ENCODE measurements at places on chromosomes 7 and 10.

GRCh38 chr10:49080071-49080470, 35.3 kb downstream of the VSTM4 start:
- DNase-seq = no peak

DNA sequence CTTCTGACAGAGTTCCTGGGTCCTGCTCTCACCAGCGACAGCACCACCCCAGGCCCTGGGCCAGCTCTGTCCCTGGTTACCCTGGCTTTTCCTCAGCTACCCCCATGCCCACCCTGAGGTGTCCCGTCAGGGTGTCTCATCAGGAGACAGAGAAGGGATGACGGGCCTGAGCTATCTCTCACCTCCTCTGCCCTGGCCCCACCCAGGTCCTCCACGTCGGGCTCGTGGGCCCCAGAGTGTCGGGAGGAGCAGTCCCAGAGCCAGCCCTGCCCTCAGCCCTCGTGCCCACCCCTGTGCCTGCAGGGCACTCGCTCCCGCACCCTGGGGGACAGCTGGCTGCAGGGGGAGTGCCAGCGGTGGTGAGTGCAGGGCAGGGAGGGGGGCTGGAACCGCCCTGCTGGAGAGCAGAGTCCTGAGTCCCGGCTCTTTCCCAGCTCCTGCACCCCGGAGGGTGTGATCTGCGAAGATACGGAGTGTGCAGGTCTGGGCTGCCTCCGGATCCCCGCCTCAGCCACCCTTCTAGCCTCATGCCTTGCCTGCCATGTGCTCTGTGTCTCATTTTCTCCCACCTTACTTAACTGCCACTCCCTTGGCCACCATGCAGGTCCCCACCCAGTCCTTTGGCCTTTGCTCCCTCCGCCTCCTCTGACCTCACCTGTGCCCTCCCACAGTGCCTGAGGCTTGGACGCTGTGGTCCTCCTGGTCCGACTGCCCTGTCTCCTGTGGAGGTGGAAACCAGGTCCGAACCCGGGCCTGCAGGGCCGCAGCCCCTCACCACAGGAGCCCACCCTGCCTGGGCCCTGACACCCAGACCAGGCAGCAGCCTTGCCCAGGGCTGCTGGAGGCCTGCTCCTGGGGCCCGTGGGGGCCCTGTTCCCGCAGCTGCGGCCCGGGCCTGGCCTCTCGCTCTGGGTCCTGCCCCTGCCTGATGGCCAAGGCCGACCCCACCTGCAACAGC, 16.7 kb upstream of the ZNF862 start:
- no peak for DNase-seq

- DNase-seq = no peak
Measured at GRCh38 chr7:22574754-22575520, 74.9 kb upstream of the STEAP1B start.

- DNase-seq = no peak
Measured at GRCh38 chr10:49177391-49178355, 10.5 kb downstream of the TMEM273 start.

DNA sequence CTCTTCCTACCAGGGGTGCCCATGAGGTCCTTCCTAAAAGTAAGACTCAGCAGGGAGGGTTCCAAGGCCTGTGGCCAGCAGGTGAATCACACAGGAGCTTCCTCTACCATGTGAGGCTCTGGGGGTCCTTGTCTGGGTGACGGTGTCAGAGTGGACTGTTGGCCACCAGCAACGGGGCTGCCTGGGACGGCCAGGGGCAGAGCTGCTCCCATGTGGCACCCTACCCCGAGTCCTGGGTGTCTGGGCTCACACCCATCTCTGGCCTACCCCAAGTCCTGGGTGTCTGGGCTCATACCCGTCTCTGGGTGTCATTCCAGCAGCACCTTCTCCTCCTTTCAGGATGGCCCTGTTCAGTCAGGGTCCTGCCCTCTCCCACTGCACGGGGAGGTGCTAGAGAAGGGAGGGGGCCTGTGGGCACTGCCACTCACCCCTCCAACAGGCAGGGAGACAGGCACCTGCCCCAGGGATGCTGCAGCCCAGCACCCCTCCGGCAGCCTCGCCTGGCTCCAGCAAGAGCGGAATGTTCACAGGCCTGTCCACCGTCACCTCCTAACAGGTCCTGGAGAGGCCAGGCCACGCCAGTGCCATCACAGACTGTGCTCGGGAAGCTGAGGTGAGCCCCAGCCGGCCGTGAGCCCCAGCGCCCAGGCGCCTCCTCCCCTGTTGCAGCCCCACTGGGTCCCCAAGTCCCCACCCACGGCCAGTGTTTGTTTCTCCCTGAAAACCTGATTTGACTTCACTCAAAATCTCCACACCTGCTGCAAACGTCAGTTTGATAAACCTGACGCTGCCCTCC, 143.7 kb downstream of the PTPRN2 start:
- no peak for DNase-seq

- no peak for DNase-seq
Measured at GRCh38 chr7:140155428-140155827, 21.4 kb downstream of the KDM7A start.

GRCh38 chr7:22447008-22447407, 53.0 kb downstream of the STEAP1B start:
- no peak for DNase-seq

GRCh38 chr7:12713625-12714378, 26.4 kb downstream of the ARL4A start:
- no peak for DNase-seq

GRCh38 chr7:35454575-35455385, 200.9 kb upstream of the TBX20 start:
- no peak for DNase-seq

GRCh38 chr7:147069771-147070170, 953.2 kb downstream of the CNTNAP2 start:
- DNase-seq = no peak

GRCh38 chr7:82729172-82730030, 285.8 kb upstream of the CACNA2D1 start:
- DNase-seq = peak; percentile 62

DNA sequence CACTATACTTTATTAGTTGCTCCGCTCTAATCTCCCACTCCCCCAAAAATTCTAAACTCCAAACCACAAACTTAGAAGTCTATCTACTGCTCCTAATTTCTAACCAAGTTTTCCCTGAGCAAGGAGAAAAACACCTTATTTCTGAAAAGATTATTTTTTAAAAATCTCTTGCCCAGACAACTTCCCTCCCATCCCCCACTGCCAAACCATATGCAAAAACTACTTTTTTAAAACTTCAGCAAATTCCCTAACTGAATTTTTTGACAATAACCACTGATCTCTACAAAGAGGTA, 1.9 kb downstream of the UBE2H start:
- no peak for DNase-seq

GRCh38 chr7:135177028-135177696, 6.7 kb upstream of the CYREN start:
- DNase-seq = no peak

- DNase-seq = no peak
Measured at GRCh38 chr10:17365402-17365801, 89.0 kb downstream of the ST8SIA6 start.

DNA sequence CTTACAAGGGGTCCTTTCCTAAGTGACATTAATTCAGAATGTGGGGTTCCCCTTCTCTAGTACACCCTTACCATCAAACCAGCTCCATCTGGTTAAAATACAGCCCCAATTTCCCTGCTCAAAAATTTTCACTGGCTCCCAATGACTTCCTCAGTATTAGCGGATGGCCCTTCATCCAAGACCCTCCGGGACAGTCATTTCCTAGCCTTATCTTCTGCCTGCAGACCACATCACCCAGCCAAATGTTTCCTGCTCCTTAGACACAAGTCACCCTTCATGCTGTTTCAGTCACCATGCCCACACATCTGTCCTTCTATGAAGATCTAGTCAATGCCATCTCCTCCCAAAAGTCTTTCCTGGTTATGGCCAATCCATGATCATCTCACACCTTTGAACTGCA, 45.2 kb downstream of the PARD3 start:
- no peak for DNase-seq

DNA sequence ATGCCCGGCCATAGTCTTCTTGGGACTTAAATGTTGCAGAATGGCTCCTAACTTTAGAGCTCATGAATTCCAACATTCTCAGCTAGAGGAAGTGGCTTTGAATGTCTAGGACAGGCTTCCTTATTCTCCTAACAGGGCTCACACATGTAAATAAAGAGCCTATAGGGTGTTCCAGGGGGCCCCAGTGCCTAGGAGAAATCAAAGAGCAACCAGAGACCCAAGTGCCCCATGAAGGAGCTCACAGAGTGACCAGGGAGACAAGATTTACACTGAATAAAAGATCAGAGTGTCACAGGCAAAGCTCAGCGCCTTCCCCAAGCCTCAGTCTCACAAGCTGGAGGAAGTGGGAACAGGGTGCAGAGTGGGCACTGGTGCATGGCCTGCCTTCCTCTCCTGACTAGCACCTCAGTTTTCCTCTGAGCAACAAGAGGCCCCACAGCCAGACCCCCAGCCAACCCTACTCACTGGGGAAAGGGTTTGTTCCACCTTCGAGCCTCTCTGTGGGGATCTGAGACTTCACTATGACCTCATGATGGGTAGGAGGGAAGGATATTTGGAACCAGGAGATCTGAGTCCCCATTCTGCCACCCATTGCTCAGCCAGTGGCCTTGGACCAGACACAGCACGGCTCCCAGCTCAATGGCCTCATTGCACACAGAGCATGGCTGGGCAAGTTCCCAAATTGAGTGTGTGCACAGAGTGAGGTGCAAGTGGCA, 16.0 kb downstream of the TMEM273 start:
- DNase-seq = no peak

- DNase-seq = no peak
Measured at GRCh38 chr10:124563320-124564040, 101.9 kb downstream of the LHPP start.

GRCh38 chr10:108561649-108562048, 1361.7 kb downstream of the XPNPEP1 start:
- DNase-seq = no peak

DNA sequence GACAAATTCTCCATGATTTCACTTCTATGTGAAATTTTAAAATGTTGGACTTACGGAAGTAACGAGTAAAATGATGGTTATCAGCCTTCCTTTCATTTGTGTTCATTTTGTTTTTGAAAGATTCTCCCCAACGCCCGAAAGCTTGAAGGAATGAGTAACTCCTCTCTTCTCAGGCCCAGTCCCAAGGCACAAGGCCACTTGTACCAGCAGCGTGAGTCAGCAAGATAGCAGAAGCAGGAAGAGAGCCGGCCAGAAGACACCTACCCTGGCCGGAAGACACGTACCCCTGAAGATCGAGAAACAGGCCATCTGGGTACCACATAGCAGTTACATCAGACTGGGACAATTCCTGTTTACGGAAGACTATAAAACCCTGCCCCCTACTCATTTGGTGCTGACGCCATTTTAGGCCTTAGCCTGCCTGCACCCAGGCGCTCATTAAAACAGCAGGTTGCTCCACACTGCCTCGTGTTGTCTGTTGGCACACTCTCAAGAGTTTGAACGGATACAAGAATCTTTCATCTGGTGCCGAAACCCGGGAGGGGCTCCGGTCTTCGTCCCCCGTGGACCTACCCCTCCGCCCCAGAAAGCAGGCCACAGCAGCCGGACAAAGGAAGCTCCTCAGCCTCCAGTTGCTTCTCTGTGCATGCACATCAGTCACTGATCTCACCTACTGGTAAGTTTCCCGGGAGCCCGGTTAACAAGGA, 60.4 kb downstream of the LRRC17 start:
- no peak for DNase-seq

DNA sequence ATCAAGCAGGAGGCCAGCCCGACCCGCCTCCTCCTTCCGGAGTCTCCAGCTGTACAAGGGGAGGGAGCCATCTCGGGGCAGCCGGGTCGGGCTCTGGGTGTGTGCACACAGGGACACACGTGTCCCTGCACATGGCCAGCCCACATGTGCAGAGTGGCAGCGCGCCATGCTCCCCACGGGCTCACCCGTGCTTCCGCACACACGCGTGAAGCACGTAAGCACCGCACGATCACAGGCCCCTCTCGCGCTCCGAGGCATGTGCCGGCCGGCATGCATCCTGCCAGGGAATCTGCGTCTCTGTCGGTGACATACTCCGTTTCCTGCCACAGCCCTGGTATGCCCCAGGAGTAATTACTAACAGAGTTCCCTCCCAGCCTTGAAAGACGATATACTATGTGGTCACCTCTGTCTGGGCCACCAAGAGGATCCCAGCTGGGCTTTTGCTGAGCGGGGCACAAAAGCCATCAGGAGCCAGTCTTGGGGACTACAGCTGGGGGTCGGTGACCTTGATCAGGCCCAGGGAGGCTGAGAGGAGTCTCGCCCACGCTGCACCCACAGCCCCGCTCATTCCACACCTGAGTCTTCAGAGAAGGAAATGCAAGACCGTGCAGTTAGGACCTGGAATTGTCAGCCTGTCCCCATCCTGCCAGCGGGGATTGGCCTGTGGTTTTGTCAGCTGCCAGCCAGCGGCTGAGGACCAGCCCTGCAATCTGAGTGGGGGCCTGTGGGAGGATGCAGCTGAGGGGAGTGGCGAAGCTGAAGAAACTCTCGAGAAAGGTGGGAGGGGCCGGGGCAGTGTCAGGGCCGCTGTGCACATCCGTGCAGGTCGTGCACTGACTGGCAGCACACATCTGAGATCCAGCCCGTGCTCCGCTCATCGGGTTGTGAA, 11.0 kb upstream of the LFNG start:
- peak; percentile 65 for DNase-seq

DNA sequence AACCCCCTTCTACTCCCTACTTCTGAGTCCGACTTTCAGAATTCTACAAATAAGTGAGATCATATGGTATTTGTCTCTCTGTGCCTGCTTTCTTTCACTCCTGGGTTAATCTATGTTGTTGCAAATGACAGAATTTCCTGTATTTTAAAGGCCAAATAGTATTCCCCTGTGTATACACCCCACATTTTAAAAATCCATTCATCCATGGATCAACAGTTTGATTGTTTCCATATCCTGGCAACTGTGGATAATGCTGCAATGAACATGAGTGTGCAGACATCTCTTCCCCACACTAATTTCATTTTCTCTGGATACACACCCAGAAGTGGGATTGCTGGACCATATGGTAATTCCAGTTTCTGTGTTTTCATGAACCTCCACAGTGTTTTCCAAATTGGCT, 225.8 kb upstream of the TCERG1L start:
- no peak for DNase-seq

- DNase-seq = no peak
Measured at GRCh38 chr10:132560241-132560731, 22.7 kb downstream of the INPP5A start.

DNA sequence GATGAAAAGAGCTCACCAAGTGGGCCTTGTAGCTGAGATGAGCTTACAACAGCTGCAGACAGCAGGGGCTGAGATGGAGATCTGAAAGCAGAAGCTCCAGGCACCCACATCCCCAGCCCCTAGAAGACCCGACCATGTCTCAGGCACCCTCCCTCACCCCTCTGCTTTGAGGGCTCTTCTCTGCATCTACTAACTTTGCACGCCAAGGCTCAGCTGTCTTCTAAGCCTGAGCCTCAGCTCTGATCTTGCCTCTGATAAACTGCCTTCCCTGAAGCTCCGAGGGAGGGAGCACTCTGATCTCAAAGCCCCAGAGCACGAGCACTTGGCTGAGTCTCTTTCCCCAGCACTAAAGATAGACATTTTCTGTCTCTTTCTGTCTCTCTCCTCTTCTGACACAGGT, 42.0 kb downstream of the ANXA8 start:
- DNase-seq = no peak

- DNase-seq = no peak
Measured at GRCh38 chr7:99083733-99084132, 60.2 kb downstream of the SMURF1 start.

GRCh38 chr10:546971-547590, 142.4 kb downstream of the DIP2C start:
- DNase-seq = no peak
